Stimulated activated CD8-positive, alpha-beta memory T cell treated with anti-CD3 and anti-CD28 coated beads, Interleukin-2, amount 100 ng/mL, for 1 hour (primary cell): ENCODE measurements at places on chromosomes 6 and 20.

DNA sequence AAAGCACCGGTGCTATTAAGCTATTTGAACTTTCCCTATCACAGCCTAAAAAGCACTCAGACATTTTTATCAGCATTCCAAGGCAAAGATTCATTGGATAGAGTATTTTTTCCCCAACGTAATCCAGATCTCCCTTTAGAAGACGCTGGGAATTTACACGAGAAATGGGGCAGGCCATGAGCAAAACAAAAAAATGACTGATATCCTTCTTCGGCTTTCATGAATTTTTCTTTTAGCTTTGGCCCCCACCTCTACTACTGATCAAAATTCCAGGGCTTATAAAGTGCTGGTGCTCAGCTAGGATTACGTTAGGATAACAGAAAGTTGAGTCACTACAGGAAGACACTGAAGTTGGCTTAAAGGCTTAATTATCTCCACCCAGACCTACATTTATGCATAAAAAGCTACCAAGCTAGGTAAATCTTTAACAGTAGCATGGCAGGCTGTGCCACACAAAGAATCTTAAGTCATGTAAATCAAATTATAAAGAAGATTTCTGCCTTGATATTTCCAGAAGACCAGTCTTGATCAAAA is 418.5 kb upstream of the BTBD3 start:
- DNase-seq, result no peak

GRCh38 chr20:59676851-59677182 is 72.5 kb downstream of the PHACTR3 start:
- no peak for DNase-seq

DNA sequence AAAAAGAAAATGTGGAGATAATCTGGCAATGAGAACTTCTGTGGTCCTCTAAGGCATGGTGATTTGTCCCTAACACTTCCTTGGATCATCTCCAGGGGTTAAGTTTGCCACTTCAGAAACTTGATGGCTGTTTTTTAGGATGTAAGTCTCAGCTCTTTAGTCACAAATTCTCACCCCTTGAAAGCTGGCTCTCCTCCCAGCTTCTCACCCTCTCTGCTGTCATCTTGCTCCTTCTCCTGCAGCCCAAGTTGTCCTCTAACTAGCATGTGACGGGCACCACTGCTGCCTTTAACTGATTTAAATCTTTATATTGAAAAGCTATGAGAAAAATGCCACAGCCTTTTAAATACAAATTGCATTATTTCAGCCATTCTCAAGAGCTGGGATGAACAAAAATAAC is 107.8 kb downstream of the MAP3K5 start:
- no peak for DNase-seq

GRCh38 chr6:26502626-26503025 is 2.5 kb downstream of the BTN1A1 start:
- DNase-seq, result no peak

GRCh38 chr20:11001764-11002540 is 328.2 kb upstream of the JAG1 start:
- DNase-seq, result no peak

DNA sequence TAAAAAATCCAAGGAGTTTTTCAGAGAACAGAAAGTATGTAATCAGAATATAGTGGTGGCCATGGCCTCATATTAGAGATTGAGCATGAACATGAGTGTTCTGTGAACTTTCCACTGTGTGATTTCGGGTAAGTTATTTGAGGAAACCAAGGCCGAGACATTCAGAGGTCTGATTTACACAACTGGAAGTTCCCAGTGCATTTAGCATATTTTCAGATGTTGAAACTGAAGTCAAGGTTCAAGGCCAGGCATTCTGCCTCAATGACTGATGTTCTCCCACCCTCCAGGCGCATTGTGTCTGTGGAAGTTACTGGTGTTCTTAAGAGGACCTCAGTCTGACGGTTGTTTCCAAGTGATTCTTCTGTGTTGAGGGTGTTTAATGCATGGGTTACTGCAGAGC is 26.2 kb downstream of the RNF144B start:
- DNase-seq, result no peak

- DNase-seq, result no peak
Measured at GRCh38 chr6:36954262-36954931, at the start of gene PI16. TSS of gene PI16 (plus strand) at chr6:36954738. CDS start at chr6:36954761, 23 bp downstream.

DNA sequence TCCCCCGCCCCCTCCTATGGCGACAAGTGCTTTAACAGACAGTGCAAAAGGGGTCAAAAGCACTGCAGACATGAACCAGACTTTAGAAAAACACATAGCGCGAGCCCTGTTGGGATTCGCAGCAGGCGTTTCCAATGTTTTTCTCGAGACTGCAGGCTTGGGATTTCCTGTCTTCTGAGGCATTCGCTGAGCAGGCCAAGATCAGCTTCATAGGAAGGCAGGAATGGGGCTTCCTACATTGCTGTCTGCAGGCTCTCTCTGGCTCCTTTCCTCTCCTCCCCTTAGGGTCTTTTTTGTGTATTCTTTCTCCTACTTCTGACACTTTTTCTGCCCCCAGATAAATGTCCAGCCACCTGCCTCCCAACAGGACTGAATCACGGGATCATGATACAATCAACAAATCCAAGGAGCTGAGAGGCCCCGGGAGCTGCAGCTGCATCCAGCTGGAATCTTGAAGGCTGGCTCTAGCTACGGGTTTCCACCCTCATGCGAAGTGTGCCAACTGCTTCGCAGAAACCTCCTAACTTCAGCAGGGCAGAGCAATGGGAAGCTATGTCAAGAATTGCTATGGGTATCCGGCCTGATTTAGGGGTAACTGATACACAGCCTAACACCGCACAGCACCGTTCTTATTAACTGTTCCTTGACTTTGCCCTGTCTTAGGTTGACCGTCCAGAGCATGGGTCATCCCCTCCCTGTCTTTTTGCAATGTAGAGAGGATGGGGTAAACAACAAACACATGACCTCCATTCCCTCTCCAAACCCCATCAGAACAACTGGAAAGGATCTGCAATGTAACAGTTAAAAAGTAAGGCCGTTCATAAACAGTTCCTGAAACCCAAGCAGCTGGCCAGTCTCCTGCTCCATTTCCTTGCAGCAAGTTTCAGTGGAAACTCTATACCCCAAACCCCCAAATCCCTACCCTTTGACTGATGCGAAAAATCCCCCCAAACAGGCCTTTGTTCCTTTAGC is 31.5 kb downstream of the SNX5 start:
- DNase-seq, result no peak

DNA sequence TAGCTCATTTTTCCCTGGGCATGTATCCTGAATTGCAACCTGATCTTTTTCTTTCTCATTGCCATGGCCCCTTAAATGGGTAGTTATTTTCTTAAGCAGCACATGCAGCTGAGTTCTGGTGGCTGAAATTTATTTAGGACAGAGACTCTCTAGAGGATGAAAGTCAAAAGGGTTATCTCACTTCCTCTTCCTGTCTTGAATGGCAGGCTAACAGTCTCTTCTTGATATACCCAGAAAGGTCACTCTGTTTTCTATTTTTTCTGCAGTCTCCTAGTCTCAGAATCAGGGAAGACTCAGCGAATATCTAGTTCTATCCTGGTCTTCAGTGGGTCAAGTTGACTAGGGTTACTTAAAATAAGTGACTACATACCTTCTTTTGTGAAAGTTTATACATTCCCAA is 243.3 kb downstream of the EPHA7 start:
- DNase-seq, result no peak

DNA sequence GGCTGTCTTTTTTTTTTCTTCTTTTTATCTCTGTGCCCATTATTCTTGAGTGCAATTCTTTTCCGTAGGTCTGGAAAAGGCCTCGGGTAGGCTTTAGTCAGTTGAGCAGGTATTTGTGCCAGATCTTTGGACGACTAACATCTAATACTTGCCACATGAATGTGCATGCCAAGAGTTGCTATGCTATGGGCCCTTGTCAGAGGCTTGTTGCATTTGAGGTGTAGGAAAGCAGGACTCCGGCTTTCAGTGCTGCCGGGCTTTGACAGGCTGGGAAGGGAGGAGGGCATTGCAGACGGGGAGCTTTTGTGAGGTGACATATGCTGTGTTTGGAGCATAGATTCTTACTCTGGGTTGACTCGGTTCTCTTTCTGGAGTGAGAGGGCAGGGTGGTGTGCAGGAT is 10.2 kb downstream of the LRRC1 start:
- no peak for DNase-seq

DNA sequence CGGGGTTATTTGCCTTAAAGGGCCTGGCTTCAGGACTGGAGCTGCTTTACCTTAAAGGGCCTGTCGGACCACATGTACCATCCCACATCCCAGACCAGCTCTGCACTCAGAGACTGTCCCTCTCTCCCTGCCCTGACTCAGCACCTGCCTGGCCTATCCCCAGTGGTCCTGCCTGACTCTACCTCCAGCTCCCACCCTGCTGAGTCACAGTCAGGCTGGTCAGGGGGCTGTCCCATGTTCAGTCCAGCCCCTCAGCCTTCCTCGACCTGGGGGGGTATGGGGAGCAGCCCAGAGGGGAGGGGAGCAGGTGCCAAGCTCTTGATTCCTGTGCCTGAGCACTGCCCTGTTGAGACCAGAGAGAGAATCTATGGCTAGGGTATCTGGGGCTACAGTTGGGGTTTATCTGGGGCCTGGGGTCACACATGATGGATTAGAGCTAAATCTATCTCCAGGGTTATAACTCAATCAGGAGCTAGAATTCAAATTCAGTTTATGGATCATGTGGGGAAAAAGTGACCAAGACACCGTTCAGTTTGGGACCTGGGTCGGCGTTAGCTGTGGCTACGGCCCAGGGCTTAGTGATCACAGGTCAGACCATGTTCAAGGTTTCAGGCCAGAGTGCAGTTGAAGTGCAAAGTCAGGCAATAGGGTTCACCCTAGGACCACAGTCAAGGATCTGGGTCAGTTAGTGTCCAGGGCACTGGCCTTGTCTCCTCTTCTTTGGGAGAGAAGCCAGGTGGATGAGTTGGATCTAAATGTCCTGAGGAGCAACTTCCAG is 9.4 kb upstream of the TRIB3 start:
- DNase-seq, result no peak

- DNase-seq, result no peak
Measured at GRCh38 chr6:35569011-35569461, 56.3 kb upstream of the TULP1 start.

DNA sequence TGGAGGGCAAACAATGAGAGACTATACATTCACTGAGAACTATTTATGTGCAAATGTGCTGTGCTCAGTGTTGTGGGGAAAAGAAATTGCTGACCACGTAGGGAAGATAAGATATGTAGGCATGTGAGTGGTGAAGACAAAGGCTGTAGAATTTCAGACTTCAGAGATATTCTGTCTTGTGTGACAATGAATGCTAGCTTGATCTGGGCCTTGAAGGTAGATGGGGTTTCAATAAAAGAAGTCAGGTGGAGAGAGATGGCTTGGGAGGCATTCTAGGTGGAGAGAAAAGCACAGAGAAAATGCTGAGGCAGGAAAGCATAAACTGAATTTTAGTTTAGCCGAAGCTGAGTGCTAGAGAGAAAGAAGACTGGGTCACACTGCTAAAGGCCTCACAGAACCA is 56.8 kb upstream of the EEF1A1 start:
- DNase-seq, result no peak

DNA sequence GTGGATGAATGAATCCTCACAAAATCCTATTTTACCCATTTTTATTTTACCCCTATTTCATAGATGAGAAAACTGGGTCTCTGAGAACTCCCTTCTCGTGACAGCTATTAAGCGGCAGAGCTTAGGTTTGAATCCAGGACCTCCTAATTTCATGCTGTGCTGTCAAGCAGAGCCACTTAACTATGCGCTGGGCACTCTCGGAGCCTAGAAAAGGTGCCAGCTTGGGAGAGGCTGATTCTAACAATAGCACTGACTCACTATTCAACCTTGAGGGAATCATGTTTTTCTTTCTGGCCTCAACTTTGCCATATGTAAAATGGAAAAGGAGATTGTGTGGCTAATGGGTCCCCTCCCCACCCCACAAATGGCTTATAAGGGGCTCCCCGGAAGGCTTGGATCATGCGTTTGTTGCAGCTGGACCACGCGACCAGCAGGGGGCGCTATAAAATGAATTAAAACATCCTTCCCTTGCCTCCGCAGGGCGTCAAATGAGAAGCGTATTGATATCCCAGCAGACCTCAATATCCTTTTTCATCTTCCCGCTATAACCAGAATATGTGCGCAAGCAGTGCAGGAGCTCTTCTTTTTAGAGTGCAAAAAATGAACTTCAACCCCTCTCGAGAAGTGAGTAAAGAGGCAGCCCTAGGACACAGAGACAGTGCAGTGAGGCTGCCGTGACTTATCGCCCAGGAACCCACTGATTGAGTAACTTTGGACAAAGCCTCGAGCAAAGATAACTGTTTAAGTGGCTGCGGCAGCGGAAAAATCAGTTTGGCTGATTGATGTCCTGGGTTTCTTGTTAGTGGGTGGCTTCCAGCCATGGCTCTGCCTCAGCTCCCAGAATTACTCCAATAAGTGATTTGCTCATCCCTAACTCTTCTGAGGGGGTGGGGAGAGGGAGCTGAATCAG is 12.8 kb upstream of the PDYN start:
- peak; percentile 2 for DNase-seq

GRCh38 chr20:43558412-43559146 is at the start of gene SGK2:
TSS of gene SGK2 (plus strand) at chr20:43559027. CDS start at chr20:43566496, 7,469 bp downstream.
- no peak for DNase-seq

DNA sequence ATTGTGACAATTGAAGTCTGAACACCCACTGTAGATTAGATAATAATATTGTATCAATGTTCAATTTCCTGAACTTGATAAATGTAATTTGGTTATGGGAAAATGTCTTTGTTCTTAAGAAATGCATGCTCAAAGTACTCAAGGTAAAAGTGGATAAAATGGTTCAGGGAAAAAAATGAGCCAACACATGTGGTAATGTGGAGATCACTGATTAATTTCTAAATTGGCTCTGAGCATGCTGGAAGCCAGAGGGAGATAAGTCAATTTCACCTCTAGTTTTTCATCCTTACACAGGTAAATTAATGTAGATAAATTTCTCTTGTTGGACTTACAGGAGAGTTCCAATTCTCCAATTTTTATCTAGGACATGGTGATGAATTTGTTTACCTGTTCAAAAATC is 8.0 kb upstream of the COMMD7 start:
- DNase-seq, result no peak

- no peak for DNase-seq
Measured at GRCh38 chr6:21780141-21780540, 186.6 kb downstream of the SOX4 start.

GRCh38 chr20:57124366-57124765 is 142.1 kb downstream of the BMP7 start:
- DNase-seq, result no peak

DNA sequence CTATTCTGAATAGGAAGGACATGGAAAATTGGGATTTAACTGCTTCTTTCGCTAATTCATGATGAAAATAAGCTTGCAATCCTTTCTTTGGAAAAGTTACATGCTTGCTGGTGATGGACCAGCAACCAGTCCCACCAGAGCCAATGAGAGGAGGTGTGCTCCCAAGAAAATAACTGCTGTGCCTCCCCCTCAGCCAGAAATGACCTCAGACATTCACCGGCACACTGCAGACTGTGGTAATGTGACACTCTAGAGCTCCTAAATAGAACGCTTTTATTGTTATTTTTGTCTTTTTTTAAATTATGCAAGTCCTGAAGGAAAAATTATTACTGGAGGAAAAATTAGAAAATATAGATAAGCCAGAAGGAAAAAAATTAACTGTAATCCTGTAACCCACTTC is 2.6 kb downstream of the PYGB start:
- no peak for DNase-seq

GRCh38 chr20:5918856-5919625 is 31.3 kb downstream of the TRMT6 start:
- no peak for DNase-seq
